GM13976 (cell line): ENCODE measurements at places on chromosomes 11 and 22.

DNA sequence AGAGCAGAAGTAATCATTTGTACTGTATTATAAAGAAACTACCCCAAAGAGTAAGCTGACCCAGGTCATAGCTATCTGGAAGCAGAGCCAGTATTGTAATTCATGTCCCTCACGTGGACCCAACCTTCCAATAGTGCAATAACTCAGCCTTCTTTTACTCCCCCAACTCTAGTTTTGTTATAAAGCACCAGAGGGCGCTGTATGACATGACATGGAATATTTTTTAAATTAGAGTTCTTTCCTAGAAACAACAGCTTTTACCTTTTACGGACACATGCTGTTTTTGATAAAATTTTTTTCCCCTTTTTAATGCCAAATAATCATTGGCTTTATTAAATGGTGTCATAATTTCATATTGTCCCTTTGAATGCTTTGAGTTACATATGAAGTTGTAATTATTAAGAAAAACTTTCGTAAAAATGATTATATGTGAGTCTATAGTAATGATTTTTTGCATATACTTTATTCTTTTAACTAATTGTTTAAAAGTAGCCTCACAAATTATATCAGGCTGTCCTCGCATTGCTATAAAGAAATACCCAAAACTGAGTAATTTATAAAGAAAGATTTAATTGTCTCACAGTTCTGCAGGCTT, 76.9 kb downstream of the DKK3 start:
- no peak for DNase-seq

- peak; percentile 95 for DNase-seq
Observed at GRCh38 chr11:2885678-2886081, at the start of gene CDKN1C. Gene CDKN1C (minus strand): TSS chr11:2885775. CDS start chr11:2885456, 319 bp downstream.

GRCh38 chr11:48043111-48043990, 63.0 kb downstream of the PTPRJ start:
- peak; percentile 34 for DNase-seq

GRCh38 chr11:116117331-116118137, 613.3 kb upstream of the CADM1 start:
- DNase-seq = no peak

GRCh38 chr11:1559111-1559951, 12.7 kb downstream of the DUSP8 start:
- no peak for DNase-seq

DNA sequence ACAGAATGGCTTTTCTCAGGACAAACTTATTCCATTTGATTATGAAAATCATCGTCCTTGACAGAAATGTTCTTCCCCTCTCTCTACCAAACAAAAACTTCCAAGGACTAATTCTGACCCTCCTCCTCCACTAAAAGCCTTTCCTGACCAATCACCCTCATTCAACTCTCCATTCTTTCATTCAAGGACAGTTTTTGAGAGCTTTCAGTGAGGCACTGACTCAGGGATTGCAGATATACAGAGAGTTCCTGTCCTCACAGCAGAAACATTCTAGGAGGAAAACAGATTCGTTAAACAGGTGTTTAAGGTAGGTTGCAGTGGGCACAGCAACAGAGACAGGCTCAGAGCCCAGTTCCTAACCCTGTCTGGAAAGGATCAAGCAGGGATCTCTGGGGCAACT, 41.5 kb downstream of the OR4D9 start:
- DNase-seq = no peak

GRCh38 chr11:18650859-18651557, 16.9 kb upstream of the SPTY2D1 start:
- peak; percentile 68 for DNase-seq

GRCh38 chr11:26248661-26249060, 83.3 kb upstream of the ANO3 start:
- DNase-seq = no peak

GRCh38 chr11:35682230-35683173, 19.9 kb downstream of the TRIM44 start:
- DNase-seq = no peak

DNA sequence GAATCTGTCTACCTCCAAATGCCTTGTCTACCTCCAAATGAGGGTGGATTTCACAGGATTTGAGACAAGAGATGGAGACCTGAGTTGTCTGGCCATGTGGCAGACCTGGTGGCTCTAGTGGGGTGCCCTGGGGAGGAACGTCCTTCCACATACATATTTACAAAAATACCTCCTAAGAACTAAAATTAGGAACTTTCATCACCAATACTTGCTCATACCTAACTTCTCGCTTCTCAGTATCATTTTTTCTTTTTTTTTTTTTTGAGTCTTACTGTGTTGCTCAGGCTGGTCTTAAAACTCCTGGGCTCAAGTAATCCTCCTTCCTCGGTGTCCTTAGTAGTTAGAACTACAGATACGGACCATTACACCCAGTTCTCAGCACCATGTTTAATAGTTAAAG, 117.9 kb downstream of the MED15 start:
- DNase-seq = no peak

DNA sequence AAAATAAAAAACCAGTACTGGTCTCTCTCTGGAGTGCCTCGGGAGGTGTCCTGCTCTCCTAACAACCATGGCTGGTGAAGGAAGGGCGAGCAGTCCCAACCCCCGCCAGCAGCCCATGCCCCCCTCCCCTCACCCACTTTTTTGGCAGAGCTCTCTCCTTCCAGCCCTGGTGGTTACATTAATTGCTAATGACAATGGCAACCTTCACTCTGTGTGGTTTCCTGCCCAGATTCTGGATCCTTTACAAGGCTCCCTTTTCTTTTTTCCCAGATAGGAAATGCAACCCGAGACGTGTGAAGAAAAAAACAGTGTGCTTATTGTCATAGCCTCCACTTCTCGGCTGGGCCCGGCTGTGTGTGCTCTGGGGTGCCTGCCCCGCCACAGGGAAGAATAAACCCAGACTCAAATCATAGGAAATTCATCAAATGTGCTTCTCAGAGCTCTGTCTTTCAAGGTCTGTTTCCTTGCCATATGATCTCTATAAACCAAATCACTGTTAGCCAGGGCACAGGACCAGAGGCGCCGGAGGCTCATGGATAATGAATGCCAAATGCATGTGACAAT, 513.0 kb downstream of the SOX6 start:
- DNase-seq = no peak
